T47D (cell line): ENCODE measurements at places on chromosomes 1 and 21.

DNA sequence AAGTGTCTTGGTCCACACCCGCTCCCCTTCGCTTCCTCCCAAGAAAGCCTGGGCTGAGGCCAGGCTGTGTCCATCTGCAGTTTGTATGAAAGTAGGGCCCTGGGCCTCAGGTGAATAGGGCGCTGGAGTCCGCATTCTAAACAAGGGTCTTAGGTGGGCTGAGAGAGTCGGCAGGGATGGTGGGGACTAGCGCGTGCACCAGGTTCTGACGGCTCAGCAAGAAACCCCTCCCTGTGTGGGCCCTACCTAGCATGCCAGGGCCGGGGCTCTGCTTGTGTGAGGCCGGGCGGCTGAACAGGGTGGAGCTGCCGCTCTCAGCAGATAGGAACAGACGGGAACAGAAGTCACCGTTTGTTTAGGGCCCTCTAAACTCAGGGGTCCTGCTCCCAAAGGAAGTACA is 1.7 kb downstream of the ACTRT2 start:
- DNase-seq = no peak

DNA sequence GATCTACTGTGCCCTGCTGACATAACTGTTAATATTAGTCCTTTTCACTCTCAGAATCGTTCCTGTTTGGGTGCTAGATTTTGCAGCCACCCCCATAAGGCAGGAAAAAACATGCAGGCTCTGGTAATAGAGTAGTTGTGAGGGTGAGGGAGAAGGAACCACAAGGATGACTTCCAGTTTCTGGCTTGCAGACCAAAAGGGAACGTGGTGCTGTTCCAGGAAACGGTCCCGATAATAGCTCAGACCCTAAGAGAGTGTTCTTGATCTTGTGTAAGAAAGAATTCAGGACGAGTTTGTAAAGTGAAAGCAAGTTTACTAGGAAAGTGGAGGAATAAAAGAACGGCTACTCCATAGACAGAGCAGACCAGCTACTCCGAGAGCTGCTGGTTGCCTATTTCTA is 50.7 kb upstream of the RHOU start:
- no peak for DNase-seq

DNA sequence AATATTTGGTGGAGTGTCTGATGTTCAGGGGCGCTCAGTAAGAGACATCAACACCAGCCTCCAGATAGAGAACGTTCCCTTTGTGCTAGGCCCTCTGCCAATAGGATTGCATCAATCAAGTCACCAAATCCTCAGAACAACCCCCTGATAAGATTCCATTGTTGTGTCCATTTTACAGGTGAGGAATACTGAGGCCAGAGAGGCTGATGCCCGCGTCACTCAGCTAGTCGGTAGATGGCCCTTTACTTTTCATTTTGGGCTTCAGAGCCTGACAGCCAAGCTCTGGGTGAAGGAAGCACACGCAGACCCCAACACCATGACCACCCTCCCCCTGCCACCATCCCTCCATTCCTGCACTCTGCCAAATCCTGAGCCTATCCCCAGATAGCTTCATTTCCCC is 406.2 kb downstream of the PTPRU start:
- DNase-seq = no peak

DNA sequence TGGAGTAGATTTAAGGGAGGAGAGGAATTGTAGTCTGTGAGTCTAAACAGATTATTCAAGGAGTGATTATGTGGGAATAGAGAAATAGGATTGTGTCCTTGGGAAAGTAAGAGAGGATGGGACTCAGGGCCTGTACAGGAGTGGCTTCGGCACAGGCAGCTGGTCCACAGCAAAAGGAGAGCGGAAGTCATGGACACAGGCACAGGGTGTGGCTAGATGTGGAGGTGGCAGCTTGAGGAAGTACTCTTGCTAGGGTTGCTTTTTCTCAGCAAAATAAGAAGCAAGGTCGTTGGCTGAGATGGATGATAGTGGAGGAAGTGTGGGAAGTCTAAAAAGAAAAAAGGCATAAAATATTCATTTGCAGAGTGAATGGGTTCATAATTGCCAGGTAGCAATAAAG is 18.5 kb upstream of the ZNF648 start:
- no peak for DNase-seq

DNA sequence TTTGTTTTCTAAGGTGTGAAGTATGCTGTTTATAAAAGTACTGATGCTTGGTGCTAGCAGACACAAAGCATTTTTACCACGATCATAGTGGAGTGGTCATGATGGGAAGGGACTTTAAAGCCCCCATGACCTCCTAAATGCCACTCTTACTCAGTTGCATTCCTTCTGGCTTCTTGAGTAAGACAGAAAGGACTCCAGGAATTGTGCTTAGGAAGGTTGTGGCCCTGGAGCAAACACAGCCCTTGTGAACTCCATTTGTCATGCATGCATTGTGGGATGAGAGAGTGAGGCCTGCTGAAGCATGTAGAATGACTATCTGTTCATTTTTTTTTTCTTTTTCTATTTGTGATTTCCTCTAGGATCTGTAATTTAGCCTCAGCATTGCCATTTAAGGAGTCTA is 34.2 kb downstream of the AK5 start:
- DNase-seq = no peak

DNA sequence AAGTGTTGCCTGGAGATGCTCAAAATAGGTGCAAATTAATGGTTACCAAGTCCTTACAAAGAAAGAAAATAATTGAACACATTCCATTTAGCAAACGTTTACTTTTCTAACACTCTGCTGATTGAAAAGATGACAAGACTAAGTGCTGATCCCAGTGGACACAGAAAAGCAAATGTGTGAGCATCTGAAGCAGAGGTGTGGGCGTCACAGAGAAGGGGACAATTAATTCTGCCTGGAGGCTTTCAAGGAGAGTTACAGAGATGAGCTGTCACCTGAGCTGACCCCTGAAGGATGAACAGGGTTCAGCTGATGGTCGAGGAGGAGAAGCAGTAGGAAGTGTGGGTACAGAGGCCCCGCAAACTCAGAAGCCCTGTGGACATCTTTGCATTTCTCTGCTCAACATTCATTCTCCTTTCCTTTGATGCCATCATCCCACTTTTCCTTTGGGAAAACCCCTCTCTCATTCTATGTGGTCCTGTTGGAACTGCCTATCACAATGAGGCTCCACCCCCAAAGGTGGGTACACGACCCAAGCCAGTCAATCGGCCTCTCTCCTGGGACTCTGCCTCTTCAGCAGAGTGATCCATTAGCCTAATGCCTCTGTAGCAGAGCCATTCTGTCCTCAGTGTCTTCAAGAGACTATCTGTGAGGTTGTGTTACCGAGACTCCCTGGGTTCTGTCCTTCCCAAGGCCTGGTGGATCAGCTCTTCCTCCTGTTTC is 17.2 kb upstream of the PLA2G2E start:
- DNase-seq = no peak

- no peak for DNase-seq
These were observed 666.2 kb downstream of the PTPRC start for GRCh38 chr1:199305053-199305452.

GRCh38 chr21:18157406-18157805 is 87.2 kb upstream of the CHODL start:
- DNase-seq = no peak

GRCh38 chr1:239169276-239169675 is 217.1 kb upstream of the CHRM3 start:
- DNase-seq = no peak

- no peak for DNase-seq
These were observed 256.7 kb upstream of the CAMK1G start for GRCh38 chr1:209326831-209327230.

- DNase-seq = no peak
These were observed 854.4 kb downstream of the LTN1 start for GRCh38 chr21:28138272-28138671.
